ENCODE measurements at places on chromosomes 16 and 17.

DNA sequence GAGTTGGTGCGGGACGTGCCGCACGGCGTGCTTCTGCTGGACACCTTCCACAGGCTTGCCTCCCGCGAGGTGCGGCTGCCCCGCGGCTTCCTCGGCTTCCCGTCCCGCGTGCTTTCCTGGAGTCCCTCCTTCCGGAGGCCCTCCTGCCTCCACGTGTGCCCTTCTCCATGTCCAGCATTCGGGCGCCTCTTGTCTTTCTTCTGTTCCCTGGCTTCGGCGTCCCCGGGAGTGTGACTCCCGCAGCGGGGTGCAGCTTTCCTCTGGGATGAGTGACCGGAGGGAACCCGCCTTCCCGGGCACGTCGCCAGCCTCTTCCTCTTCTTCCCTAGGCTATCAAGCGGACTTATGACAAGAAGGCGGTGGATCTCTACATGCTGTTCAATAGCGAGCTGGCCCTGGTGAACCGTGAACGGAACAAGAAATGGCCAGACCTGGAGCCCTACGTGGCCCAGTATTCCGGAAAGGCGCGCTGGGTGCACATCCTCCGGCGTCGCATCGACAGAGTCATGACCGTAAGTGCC lies 23.0 kb downstream of the DNAH2 start:
- DNase-seq = no peak

DNA sequence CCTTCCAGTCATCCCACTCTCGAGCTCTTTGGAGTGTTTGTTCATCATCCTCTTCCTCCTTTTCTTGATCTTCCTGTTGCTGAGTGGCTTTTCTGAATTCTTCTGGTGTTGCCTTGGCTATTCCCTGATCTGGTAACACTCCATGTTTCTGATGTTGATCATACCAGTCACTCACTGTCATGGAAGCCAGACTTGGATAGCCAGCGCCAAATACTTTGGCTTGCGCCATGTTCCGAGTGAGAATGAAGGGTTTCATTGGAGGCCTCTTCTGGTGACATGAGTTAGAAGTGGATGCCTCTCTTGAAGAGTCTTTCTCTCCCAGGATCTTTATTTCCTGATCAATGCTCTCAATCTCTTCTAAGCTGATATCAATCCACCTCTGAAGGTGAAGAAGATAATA lies 31.2 kb downstream of the TEX14 start:
- no peak for DNase-seq

- DNase-seq = no peak
Measured at GRCh38 chr16:3963203-3963602, 82.7 kb upstream of the CREBBP start.

- no peak for DNase-seq
Measured at GRCh38 chr17:79189305-79189704, 114.7 kb downstream of the ENGASE start.

GRCh38 chr16:3022684-3023414 lies 893 bp downstream of the HCFC1R1 start:
- DNase-seq = peak; percentile 53

GRCh38 chr17:80104321-80104955 lies 3.1 kb downstream of the GAA start:
- DNase-seq = peak; percentile 52

Measured in right kidney (tissue), 9 donors.